ENCODE measurements at places on chromosomes 3 and 15.
A peak's percentile ranks its signal among the peaks of the same experiment; 100 is the strongest.

DNA sequence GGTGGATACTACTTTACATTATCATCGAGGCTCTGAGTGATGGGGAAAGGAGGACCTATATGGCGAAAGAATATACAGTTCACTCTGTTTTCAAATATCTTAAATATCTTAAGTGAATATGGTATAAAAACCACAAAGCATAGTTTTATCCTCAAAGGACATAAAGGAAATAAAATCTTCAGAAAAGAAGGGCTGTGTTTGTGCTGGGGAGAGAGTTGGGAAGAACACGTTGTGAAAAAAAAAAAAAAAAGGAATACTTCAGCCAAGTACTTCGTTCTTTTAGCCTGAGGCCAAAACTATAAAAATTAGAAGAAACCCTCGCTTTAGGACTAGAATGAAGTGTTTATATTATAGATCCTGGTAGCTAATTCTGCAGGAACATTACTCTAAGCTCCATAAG lies 10.2 kb upstream of the TMEM212 start:
- no peak for DNase-seq

DNA sequence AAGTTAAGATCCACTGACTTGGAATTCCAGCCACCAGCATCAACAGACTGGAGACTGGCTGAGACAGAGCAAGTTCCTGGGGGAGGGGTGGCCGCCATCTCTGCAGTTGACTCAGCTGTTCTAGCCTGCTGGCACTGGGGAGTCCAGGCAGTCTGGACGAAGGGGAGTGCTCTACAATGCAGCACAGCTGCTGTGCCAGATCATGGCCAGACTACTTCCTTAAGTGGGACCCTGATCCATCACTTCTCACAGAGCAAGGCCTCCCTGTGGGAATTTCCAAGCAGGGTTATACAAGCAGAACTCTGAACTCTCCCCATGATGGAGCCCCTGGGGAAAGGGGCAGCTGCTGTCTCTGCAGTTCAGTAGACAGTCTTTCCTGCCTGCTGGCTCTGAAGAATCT lies 35.2 kb downstream of the PYGO1 start:
- DNase-seq = no peak

DNA sequence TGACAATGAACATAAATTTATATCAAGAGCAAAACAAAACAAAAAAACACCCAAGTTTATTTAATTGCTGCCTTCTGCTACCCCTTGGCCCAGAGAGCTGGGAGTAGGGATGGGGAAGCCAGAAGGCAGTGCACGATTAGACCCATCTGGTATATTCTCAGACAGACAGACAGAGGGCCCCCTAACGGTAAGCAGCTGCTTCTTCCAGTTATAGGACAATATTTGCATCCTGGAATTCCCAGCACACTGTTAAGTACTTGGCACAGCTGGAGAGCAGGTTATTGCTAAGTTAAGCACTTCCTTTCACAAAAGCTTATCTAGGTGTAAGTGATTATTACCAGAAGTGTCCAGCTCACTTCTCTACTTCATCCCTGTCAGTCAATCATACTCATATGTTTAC lies 39.3 kb downstream of the C2CD4B start:
- peak; percentile 83 for DNase-seq

DNA sequence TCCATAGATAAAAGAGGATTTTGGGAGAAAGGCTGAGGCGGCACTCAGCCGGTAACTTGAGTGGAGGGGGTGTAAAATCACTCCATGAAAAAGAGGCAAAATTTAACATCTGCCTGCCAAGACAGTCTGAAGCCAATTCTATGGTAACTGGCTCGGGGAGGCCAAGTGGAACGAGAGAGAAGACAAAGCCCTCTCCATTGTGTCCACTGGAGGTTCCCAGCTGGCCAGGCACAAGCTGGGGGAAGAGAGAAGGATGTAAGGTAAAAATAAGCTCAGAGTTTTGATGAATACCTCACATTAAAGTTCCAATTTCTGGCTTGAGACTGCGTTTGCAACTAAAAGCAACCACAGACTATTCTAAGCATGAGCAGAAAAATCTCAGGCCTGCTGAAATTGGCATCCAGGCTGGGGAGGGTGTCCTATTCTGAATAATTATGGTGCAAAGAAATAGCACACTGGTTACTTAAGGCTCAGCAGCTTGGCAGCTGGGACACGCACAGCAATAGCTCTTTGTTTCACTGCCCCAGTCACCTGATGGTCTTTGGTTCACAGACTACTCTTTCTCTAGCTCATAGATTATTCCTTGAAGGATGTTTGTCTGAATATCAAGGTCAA lies 48.8 kb downstream of the CHRD start:
- no peak for DNase-seq

DNA sequence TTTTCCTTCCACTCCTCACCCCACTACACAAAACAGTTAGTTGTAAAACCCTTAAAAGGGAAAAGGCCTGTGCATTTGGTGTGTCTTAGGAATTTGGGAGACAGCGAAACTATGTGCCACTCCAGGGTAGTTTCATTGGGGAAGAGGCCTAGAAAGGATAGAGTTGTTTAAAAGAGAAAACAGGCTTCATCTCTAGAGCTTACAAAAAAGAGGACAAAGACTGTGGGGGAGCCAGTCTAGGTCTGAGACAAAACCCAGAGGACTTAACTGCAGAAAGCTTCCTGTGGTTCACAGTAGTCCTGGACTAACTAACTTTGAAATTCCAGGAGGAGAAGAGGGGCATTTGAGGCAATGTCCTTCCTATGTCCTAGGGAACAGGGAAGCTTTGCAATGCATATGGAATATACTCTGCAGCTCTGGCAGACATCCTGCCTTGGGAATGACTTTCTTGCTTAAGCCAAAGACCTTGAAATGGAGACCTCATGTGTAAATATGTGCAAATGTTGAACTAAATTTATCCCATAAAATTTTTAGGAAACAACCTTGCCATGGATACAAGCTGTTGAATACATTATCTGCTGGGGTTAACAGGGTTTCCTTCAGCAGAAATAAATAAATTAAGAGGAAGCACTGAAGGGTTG lies 159.4 kb downstream of the LSAMP start:
- no peak for DNase-seq

GRCh38 chr3:146972726-146973125 lies 367.6 kb upstream of the PLSCR5 start:
- DNase-seq = no peak

DNA sequence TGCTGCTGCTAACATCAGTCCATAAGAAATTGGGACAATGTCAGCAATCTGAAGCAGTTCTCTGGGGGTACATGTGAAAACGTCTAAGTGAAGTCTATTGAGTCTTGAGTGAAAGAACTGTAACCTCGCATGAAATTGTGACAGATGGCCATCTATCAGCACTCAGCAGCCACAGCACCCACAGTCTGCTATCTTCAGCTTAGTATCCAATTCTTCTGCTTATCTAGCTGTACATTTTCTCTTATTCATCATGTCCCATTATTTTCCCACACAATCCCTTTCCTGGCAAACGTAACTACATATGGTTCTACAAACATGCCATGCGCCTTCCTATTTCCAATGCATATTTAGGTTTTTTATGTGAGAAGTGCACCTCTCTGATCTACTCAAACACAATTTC lies 629.7 kb downstream of the NTRK3 start:
- DNase-seq = no peak

DNA sequence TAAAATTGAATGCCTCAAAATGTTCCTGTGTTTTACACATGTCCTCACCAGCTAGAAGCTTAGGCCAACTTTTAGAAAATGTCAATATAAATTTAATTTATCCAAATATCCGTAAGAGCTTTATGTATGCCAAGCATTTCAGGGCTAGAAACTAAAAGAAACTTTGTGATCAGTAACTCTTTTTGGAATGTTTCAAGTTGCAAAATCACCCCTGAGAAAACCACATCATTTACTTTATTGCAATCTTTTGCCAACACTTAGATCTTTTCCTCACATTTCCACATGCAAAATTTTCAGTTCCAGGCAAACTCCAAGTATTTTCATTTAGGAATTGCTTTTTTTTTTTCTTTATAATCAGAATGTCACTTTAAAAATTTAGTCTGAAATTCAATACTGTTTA lies 20.1 kb upstream of the IGF1R start:
- no peak for DNase-seq

GRCh38 chr3:184576457-184577240 lies 15.1 kb downstream of the EPHB3 start:
- no peak for DNase-seq

- no peak for DNase-seq
These were observed 89.5 kb downstream of the DHX30 start for GRCh38 chr3:47892286-47893040.

DNA sequence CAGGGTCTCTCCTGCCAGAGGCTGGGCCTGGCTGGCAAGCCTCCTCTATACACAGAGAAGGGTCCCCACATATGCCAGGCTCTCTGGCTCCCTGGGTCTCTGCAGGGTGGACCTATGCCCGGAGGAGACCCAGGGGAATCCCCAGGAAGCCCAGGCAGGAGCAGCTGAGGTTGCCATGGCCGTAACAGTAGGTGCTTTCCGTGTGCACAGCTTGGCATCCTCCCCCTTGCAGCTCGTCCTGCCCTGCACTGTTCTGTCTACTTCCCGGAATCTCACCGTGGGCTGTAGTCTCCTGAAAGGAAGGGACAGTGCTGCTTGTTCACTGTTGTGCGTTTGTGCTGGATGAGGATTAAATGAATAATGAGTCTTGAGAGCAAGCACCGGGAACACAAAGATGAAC lies 47.8 kb downstream of the DAPK2 start:
- DNase-seq = no peak

GRCh38 chr3:180073561-180073960 lies 36.8 kb upstream of the PEX5L start:
- DNase-seq = no peak

DNA sequence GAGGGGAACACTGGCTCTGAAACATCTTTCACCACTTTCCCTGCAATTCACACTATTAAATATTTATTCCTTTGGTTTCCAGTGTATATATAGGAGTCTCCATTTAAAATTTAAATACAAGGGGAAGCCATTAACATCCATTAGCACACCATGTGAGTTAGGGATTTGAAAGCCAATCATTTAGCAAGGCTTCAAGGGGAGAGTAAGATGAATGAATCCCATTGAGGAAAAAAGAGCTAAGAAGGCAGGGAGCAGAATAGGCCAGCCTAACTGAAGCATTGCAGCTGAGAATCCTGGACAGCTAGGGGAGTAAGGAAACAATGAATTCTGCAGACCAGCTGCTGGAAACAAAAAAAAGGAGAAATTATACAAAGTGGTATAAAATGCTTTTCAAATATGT lies 426.1 kb downstream of the IL5RA start:
- no peak for DNase-seq

- no peak for DNase-seq
These were observed 101.2 kb downstream of the IQSEC1 start for GRCh38 chr3:12972043-12972442.
